ENCODE measurements at places on chromosomes 2 and 18. TPM values are rescaled to one million over a fixed set of nuclear protein-coding genes. Genes with fewer than 3 reads are reported as not detected.

KIAA2012 gene
- total RNA-seq = 0.09 TPM

OTX1 gene
- not detected for total RNA-seq

OSR1 gene
- total RNA-seq = 1.2 TPM

SAG gene
- total RNA-seq = not detected

UGT1A3 gene
- total RNA-seq = not detected

Measured in smooth muscle cell of the umbilical artery (primary cell).